NB4 (cell line): ENCODE measurements at places on chromosomes 4 and X.

DNA sequence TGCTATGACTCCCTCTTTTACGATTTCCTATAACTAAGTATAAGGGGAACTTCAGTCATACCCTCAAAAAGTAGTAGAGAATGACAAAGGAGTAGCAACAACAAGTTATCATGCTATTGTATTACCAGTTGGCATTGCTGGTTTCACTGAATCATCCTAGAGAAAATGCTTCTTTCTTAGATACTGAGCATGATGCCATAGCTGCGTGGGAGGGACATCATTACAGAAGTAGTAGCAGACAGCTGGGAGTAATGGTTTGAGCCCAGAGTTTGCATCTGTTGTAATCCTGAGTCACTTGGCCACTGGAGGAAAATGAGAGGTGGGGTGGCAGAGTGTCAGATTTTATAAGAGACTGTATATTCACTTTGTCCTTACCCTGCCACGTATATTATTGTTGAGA lies 38.6 kb downstream of the MTMR1 start:
- peak; percentile 92 for DNase-seq

DNA sequence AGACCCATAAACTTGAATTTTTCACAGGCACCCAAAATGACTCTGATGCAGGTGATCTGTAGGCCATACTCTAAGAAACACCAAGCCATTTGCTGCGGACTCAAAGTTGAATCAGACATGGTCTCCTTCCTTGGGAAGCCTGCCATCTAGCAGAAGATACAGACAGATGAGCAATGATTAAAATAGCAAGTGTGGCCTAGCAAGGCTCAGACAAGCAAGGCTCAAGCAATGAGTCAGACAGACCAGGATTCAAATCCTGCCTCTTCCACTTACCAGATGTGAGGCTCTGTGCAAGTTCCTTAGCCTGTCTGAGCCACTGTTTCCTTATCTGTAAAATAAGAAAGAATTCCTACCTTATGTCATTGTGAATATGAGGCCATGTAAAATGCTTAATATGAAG lies 2.3 kb downstream of the CCDC149 start:
- no peak for DNase-seq

DNA sequence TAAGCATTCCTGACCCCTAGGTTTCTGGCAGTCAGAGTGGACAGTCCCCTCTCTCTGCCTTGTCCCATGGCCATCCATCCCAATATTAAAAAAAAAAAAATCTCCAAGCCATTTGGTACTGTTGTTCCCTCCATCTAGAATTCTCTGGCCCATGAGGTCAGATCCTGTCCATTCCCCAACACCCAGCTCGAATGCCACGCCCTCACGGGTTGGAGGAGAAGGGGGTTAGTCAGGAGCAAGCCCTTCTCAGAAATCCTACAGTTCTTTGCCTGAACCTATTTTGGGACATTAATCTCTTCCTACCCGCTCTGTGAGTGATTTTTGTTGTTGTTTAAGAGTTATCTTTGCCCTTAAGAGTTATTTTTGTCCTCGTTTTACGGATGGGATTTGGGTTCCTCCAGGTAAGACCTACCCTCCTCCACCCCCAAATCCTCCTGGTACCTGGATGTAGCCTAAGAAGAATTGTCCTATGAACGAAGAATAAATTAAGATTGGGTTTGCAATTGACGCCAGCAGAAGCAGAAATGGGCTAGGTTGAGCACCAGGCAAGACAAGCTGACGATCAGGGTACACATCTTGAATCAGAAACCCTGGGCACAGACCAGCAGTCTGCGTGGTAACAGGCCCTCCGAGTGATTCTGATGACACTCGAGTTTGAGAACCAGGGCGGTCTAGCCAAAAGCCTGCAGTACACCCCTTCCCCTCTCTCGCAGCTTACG lies 977 bp downstream of the RNF175 start:
- DNase-seq = no peak

- DNase-seq = no peak
Measured at GRCh38 chr4:62262676-62263075, 1062.5 kb downstream of the ADGRL3 start.

GRCh38 chr4:6617246-6617645 lies 23.2 kb upstream of the MRFAP1 start:
- DNase-seq = no peak

DNA sequence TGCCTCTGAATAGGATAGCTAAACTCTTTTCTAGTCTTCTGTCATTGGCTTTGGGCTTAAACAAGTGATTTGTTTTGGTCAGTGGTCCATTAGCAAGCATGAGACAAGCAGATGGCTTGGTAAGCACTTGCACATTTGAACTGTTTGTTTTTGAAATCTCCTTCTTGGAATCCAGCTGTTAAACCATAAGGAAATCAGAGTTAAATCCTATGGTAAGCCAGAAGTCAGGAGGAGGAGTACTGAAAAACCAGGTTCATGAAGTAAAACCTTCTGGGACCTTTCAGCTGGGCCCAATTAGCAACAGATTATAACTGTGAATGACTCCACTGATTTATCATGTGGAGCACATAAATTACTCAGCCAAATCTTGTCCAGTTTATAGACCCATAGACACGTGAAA lies 1042.5 kb upstream of the PABPC4L start:
- DNase-seq = no peak

GRCh38 chrX:34382416-34382815 lies 250.3 kb upstream of the FAM47A start:
- no peak for DNase-seq

- DNase-seq = no peak
Measured at GRCh38 chr4:150569384-150569987, 12.5 kb upstream of the MAB21L2 start.

GRCh38 chrX:121308276-121308805 lies 260.9 kb downstream of the GLUD2 start:
- peak; percentile 30 for DNase-seq

GRCh38 chrX:115268421-115268820 lies 21.1 kb upstream of the LUZP4 start:
- DNase-seq = peak; percentile 4

- no peak for DNase-seq
Measured at GRCh38 chr4:158112611-158113010, 60.2 kb downstream of the GASK1B start.

- no peak for DNase-seq
Measured at GRCh38 chr4:68259191-68259590, 13.7 kb upstream of the TMPRSS11B start.

DNA sequence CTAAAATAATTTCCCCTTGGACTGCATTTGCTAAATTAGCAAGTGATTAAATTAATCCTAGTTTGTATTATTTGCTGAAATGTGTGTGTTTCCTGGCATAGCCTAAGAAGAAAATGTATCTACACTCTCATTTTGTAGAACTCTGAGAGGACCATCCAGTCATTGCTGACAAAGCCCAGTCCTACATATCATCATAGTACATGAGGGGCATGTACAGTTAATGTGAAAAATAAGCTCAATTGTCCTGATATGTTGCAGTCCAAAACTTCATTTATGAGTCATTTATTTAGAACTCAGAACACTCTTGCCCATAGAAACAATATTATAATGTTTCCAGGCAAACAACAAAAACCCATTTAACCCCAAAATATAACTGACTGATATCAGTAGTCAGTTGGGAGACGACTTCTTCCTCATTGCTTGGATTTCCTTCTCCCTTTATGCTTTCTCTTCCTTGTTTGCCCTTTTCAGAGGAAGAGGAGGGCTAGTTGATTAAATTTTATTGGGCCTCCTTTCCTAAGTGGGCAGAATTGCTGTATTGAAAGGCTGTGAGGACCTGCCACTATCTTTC lies 26.9 kb upstream of the BBS12 start:
- no peak for DNase-seq

GRCh38 chr4:21380861-21381260 lies 567.7 kb downstream of the KCNIP4 start:
- no peak for DNase-seq

- no peak for DNase-seq
Measured at GRCh38 chr4:174681723-174682300, 147.2 kb downstream of the GLRA3 start.

GRCh38 chr4:124079174-124079780 lies 633.3 kb downstream of the ANKRD50 start:
- DNase-seq = no peak

DNA sequence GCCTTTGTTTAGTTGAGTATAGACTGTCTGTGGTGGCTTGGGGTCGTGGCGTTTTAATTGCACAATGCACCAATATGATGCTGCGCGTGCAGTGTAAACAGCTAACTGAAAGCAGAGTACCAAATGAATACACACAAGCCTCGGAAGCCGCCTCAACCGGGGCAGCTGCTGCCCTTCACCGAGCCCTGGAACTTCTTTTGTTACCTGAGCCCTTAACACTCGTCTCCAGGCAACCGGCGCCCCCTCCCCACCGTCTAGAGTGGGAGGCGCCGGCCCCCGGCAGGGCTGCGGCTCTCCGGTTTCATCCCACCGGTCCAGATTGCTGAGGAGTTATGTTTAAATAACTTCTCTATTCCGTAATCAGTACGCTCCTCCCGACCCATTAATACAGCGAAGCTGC lies 173.2 kb upstream of the TBL1X start:
- DNase-seq = no peak
